Panc1 (cell line): ENCODE measurements at places on chromosomes 16 and 17. TPM values are rescaled to one million over a fixed set of nuclear protein-coding genes. Genes with fewer than 3 reads are reported as not detected.
A peak's percentile ranks its signal among the peaks of the same experiment; 100 is the strongest.

DNA sequence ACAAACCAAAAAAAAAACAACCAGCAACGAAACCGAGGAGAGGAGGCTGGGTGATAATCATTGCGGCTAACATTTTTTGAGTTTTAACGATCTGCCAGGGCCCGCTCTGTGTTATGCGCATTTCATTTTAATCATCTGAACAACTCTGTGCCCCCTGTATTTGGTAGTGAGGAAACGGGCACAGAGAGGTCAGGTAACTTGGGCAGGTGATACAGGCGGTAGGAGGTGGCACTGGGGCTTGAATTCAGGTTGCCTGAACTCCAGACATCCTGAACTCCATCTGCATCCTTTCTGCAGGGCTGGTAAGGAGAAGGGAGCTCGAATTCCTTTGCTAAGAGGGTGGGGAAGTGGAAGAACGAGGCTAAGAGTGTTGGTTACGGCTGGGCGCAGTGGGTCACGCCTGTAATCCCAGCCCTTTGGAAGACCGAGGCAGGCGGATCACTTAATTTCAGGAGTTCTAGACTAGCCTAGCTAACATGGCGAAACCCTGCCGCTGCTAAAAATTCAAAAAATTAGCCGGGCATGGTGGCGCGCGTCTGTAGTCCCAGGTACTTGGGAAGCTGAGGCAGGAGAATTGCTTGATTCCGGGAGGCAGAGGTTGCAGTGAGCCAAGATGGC, 1.1 kb downstream of the CLUAP1 start:
- H3K4me1 ChIP-seq: 0 out of 2 replicates have a peak, but pooled peaks cover 9% of the 10 kb centered on the region
- H3K4me3 ChIP-seq: peak overlapping the region; percentile 83
- no peaks in the 10 kb centered on the region; the same call in 1 of the 2 replicates for H3K36me3 ChIP-seq
- no peak for DNase-seq

- H3K27me3 ChIP-seq: no peaks in the 10 kb centered on the region
- no peaks in the 10 kb centered on the region for H3K36me3 ChIP-seq
- H3K4me3 ChIP-seq: no peak overlapping the region
- no peak for DNase-seq
Measured at GRCh38 chr17:59380474-59380873, 49.0 kb downstream of the YPEL2 start.

DNA sequence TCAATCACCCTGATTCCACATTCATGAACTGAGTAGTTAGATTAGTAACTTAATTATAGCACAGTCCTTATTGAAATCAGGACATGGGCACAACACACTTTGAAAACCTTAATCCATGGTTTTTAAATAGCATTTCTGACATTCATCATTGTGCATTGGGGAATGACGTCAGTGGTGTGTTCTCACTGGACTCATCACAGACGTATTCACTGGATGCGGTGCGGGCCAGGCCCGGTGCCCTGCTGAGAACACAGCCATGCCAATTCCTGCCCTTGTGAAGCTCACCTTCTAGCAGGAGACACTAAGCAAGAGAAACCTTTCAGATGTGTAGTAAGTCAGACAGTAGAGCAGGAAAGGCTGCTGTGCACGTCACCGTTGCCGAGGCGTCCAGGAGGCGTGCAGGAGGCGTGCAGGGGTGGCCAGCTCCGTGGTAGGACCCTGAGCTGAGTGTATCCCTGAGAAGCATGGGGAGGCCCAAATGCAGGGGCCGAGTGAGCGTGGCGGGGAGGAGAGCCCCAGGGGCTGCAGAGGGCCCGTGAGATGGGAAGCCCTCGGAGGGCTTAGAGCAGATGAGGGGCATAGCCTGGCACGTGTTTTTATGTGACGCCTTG, 12.9 kb downstream of the BANP start:
- no peak overlapping the region for H3K27ac ChIP-seq
- no peaks in the 10 kb centered on the region for H3K27me3 ChIP-seq
- no peaks in the 10 kb centered on the region for H3K36me3 ChIP-seq

Gene EVPLL
- not detected for total RNA-seq

DNA sequence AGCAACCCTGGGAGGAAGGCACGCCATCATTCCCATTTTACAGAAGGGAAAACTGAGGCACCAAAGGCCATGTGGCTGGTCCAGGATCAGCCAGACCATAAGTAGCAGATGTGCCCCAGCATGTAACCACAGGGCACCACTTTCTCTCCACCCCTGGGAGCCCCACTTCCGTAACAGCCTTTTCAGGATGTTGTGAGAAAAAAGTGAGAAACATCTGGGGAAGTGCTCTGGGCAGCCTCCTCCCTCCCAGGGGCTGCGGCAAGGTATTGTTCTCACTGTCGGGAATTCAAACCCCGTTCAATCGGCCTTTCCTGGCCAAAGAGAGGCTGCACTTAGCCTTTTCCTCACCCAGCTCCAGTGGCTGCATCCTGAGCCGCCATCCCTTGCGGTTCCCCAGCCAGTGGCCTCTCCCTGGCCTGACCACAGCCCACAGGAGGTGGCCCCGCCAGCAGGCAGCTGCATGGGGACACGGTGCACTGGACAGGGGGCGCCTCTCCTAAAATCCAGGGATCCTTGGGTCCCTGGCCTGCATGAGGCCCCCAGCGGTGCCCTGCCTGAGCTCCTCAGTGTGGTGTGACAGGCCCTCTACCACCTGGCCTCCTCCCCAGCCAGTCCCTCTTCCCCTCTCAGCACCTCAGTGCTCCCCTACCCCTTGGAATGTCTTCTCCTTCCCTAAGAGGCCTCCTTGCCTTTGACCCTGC, 5.7 kb upstream of the CDH5 start:
- no peak overlapping the region for H3K4me3 ChIP-seq
- no peaks in the 10 kb centered on the region for H3K4me1 ChIP-seq
- no peak for DNase-seq

Gene DHX58
- total RNA-seq: 9.7 TPM

DNA sequence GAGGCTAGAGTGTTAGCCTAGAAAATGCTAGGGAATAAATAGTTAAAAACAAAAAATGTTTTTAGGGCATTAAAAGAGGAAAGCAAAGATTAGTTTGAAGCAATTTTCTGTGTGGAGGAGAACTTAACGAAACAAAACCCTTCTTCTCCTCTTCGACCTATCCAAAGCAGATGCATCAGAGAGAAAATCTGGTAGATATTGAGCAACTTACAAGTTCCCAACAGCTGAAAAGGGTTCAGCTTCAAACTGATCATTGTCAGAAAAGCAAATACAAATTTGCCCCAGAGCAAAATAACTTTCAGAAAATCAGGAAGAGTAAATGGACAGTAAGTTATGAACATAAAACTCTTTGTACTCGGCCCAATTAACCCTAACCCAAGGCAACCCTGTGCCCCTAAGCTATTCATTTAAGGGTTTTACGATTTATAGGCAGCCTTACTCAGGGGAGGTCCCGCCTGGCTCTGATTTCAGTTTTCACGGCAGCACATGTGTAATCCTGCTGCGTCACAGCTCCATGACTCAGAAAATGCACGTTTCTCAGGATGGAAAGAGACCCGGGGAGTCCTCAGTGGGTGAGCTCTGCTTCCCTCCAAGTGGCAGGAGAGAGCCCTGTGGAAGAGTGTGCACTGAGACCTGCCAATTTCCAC, 405.7 kb upstream of the SALL1 start:
- no peak overlapping the region for H3K27ac ChIP-seq
- DNase-seq: no peak
- no peaks in the 10 kb centered on the region for H3K36me3 ChIP-seq
- no peak overlapping the region for H3K4me3 ChIP-seq

- H3K27me3 ChIP-seq: no peaks in the 10 kb centered on the region
- no peaks in the 10 kb centered on the region for H3K36me3 ChIP-seq
Measured at GRCh38 chr16:87486713-87487247, 6.0 kb downstream of the ZCCHC14 start.

DNA sequence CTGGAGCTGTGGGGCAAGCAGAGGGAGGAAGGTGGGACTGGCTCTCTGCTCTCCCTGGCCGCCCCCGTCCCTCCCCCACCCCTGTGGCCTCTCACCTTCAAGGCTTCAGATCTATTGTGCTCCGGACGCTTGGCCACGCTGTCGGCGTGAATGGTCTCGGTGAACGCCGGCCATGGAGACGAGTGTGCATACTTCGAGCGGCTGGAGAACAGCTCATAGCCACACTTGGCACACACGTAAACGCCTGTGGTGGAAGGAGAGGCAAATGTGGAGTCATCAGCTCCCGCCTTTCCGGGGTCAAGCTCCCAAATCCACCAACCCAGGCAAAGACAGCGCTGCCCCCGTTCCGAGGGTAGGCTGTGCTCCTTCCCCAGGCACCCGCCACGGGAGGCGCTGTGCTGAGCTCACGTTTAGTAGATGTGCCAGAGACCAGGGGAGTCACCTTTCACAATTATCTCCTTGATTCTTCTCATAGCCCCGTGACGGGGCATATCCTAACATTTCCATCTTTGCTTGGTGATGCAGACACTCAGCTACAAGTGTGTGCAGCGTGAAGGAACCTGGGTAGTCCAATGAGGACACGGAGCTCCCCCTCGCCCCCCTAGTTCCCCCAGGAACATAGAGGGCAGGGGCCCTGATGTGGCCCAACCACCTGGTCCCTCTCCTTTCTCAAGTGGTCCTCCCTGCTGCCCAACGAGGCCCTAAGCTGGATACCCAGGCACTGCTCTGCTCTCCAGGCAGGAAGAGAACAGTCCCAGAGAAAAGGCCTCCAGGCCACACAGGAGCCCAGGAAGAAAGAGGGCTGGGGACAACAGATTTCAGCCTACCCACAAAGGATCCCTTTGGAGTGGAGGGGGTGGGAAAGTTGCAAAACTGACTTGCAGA, 1.6 kb downstream of the MSRB1 start:
- no peaks in the 10 kb centered on the region for H3K27me3 ChIP-seq
- H3K36me3 ChIP-seq: no peaks in the 10 kb centered on the region; the same call in 1 of the 2 replicates
- peak overlapping the region; percentile 60; the same call in 1 of the 2 replicates for H3K4me3 ChIP-seq
- peaks cover 11% of the 10 kb centered on the region for H3K4me1 ChIP-seq

GRCh38 chr17:39950871-39951348, 11.9 kb upstream of the GSDMA start:
- H3K4me3 ChIP-seq: no peak overlapping the region
- no peaks in the 10 kb centered on the region for H3K36me3 ChIP-seq
- DNase-seq: no peak
- no peak overlapping the region for H3K27ac ChIP-seq
- no peaks in the 10 kb centered on the region for H3K27me3 ChIP-seq

Gene C17orf100
- 2.8 TPM for total RNA-seq

DNA sequence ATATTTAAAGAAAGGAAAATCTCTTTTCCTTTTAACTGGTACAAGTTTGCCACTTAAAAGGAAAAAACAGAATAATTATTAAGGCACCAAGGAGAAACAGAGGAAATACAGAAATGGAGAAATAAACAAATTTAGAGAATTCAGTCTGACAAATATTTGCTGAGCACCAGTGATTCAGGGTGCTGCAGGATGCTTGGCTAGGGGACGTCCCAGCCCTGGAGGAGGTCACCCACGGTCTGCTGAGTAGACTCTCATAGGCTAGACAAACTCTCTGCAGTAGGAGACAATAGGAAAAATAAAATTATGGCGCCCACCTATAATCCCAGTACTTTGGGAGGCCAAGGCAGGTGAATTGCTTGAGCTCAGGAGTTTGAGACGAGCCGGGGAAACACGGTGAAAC, 15.9 kb downstream of the C1QTNF1 start:
- H3K4me3 ChIP-seq: no peak overlapping the region
- no peak for DNase-seq
- no peak overlapping the region for H3K27ac ChIP-seq
- no peaks in the 10 kb centered on the region for H3K4me1 ChIP-seq
- no peaks in the 10 kb centered on the region for H3K36me3 ChIP-seq

GRCh38 chr17:34254651-34255380, at the start of gene CCL2:
CCL2 (plus strand) TSS chr17:34255285; CDS start chr17:34255350, 65 bp downstream.
- no peaks in the 10 kb centered on the region for H3K27me3 ChIP-seq
- peaks cover 68% of the 10 kb centered on the region for H3K4me1 ChIP-seq

Gene CHST5
- 0.15 TPM for total RNA-seq

DNA sequence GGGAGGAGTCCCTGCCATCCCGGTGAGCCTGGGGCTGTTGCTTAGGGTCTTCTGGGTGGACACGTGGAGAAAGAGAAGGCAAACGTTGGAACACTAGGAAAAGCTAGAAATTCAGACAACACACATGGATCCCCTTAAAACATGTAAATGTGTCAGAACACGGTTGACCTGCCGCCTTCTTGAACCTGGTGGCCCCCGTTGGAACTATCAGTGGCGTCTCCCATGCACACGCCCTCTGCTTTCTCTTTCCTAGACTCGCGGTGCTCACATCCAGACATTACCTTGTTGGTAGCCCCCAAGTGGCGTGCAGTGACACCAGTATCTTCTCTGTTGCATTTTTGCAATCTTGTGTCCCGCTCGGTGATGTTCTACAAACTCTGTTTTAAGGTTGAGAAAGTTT, 18.6 kb downstream of the CIBAR2 start:
- no peak for DNase-seq
- H3K4me3 ChIP-seq: no peak overlapping the region
- no peaks in the 10 kb centered on the region for H3K4me1 ChIP-seq
- no peak overlapping the region for H3K27ac ChIP-seq
- H3K36me3 ChIP-seq: no peaks in the 10 kb centered on the region

GRCh38 chr17:57253362-57254065, 2.8 kb upstream of the MSI2 start:
- H3K4me1 ChIP-seq: peaks cover 9% of the 10 kb centered on the region; the same call in 1 of the 2 replicates
- H3K27me3 ChIP-seq: peaks cover 4% of the 10 kb centered on the region; the same call in 1 of the 2 replicates
- DNase-seq: no peak
- no peak overlapping the region for H3K27ac ChIP-seq

DNA sequence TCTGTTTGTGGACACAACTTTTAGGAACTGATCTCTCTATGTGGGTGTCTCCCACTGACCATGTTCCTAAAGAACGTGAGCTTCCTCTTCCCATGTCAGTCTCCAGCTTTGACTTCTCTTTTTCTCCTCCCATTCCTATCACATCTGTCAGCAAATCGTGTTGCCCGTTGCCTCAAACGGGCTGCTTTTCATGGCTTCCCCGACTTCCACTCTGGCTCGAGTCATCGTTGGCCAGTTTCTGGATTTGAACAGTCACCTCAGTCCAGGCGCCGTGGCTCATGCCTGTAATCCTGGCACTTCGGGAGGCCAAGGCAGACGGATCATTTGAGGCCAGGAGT, 5.4 kb downstream of the ABCC1 start:
- no peaks in the 10 kb centered on the region for H3K27me3 ChIP-seq
- peak overlapping the region; percentile 98 for H3K27ac ChIP-seq
- H3K4me3 ChIP-seq: no peak overlapping the region
- H3K4me1 ChIP-seq: peaks cover 77% of the 10 kb centered on the region
- no peak for DNase-seq

DNA sequence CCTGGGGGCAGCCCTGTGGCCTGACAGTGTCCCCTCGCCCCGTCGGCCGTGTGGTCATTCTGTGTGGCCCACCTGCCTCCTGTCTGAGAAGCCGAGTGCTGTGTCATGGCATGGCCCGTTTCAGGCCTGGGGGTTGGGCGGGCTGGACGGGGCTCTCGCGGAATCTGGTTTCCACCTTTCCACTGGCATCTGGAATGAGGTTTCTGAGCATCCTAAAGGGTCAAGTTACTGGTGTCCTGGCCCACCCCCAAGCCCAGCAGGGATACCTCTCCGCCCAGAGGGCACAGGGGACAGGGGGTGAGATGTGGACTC, 7.8 kb downstream of the DBNDD1 start:
- H3K27ac ChIP-seq: no peak overlapping the region
- H3K27me3 ChIP-seq: no peaks in the 10 kb centered on the region
- H3K36me3 ChIP-seq: no peaks in the 10 kb centered on the region
- no peak overlapping the region for H3K4me3 ChIP-seq
- no peak for DNase-seq
- no peaks in the 10 kb centered on the region for H3K4me1 ChIP-seq

Gene TEKT1
- total RNA-seq: not detected
